Glutamatergic neuron (in vitro differentiated cells): ENCODE measurements at places on chromosomes 6 and 20. TPM values are rescaled to one million over a fixed set of nuclear protein-coding genes. Genes with fewer than 3 reads are reported as not detected.

DNA sequence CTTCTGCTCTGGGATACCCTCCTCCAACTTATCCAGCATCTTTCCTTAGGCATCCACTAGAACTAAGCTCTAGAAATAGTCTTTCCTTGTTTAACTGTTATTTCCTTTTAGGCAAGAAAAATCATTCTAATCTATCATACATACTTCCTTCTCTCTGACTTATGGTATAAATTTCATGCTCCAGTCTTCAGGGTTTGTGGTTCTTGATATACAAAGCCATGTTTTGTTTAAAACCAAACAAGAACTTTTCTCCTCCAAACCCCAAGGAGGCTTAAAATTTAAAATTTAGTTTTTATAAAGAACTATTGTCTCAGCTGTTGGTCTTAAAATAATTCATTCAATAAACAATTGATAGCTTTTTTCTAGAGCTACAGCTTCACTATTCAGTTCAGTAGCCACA lies 77.2 kb downstream of the CD164 start:
- H3K4me1 ChIP-seq = peaks cover 14% of the 10 kb centered on the region
- no peak overlapping the region for H3K4me3 ChIP-seq
- no peak for DNase-seq
- no peaks in the 10 kb centered on the region for H3K27me3 ChIP-seq

- peak overlapping the region; percentile 90 for H3K4me3 ChIP-seq
- H3K27ac ChIP-seq = no peak overlapping the region
- no peaks in the 10 kb centered on the region for H3K36me3 ChIP-seq
- peaks cover 8% of the 10 kb centered on the region for H3K4me1 ChIP-seq
- peaks cover 18% of the 10 kb centered on the region for H3K27me3 ChIP-seq
- DNase-seq = no peak
Measured at GRCh38 chr6:10404799-10405512, 9.9 kb downstream of the TFAP2A start.

- peaks cover 32% of the 10 kb centered on the region for H3K4me1 ChIP-seq
- H3K27ac ChIP-seq = no peak overlapping the region
- H3K36me3 ChIP-seq = no peaks in the 10 kb centered on the region
- DNase-seq = no peak
- H3K27me3 ChIP-seq = peaks cover 12% of the 10 kb centered on the region
- no peak overlapping the region for H3K4me3 ChIP-seq
Measured at GRCh38 chr6:167474725-167475124, 149.8 kb downstream of the TTLL2 start.

GRCh38 chr20:22312744-22313346 lies 271.5 kb downstream of the FOXA2 start:
- peaks cover 4% of the 10 kb centered on the region for H3K4me1 ChIP-seq
- H3K27me3 ChIP-seq = no peaks in the 10 kb centered on the region
- H3K36me3 ChIP-seq = no peaks in the 10 kb centered on the region
- DNase-seq = peak; percentile 34

DNA sequence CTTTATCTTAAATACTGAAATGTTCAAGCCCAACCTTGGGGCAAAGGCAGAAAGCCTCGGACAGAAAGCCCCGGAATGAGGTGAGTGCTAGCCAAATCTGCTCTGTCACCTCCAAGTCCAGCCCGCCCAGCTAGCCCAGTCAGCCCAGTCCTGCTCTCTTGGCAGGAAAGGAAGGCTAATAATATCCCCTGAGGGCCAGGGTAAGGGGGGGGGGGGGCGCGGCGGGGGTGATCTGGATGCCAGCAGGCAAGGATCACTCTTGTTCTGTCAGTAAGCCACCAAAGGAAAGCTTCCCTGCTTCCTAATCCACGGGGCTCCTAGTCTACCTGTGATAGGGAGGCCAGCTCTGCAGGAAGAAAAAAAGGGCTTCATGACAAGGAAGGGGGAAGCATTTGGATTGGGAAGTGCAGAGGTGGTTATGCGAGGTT lies 1.1 kb downstream of the NDRG3 start:
- H3K4me1 ChIP-seq = peaks cover 4% of the 10 kb centered on the region
- no peaks in the 10 kb centered on the region for H3K36me3 ChIP-seq
- no peaks in the 10 kb centered on the region for H3K27me3 ChIP-seq
- DNase-seq = peak; percentile 26
- peak overlapping the region; percentile 88 for H3K4me3 ChIP-seq

GRCh38 chr6:155223646-155224451 lies 40.0 kb upstream of the CLDN20 start:
- H3K4me3 ChIP-seq = no peak overlapping the region
- no peak overlapping the region for H3K27ac ChIP-seq
- peaks cover 2% of the 10 kb centered on the region for H3K27me3 ChIP-seq
- peaks cover 6% of the 10 kb centered on the region for H3K36me3 ChIP-seq

DNA sequence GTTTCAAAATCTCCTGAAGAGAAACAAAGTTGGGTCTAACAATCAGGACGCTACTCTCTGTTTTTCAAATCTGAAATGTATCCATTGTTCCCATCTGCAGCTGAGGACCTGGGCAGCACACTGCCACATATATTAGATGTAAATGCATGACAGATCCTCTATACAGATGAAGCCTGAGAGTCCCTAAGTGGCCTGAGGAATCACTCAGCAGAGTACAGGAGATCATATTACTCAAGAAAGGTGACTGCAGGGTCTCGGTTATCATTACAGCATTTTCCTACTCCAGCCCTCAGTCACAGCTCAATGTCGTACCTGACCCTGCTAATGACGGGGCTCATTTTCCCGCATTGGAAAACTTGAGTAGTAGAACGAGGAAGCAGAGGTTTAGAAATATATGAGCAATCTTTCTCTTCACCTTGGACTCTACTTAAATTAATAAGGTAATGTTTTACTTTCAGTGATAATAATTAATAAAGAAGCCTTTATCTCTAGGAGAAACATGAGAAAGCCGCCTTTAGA lies 256.2 kb upstream of the IRAK1BP1 start:
- peak overlapping the region; percentile 68 for H3K27ac ChIP-seq
- no peaks in the 10 kb centered on the region for H3K27me3 ChIP-seq
- H3K4me3 ChIP-seq = no peak overlapping the region
- no peaks in the 10 kb centered on the region for H3K36me3 ChIP-seq

- H3K4me3 ChIP-seq = no peak overlapping the region
- H3K36me3 ChIP-seq = peaks cover 7% of the 10 kb centered on the region
- no peaks in the 10 kb centered on the region for H3K27me3 ChIP-seq
- no peak for DNase-seq
- no peaks in the 10 kb centered on the region for H3K4me1 ChIP-seq
Measured at GRCh38 chr20:24403406-24403805, 66.0 kb upstream of the SYNDIG1 start.

The HDAC2 gene
- 389 TPM for total RNA-seq

The ANKRD60 gene
- not detected for total RNA-seq

The NTSR1 gene
- total RNA-seq = 4.0 TPM

The EFCAB8 gene
- not detected for total RNA-seq

The RIPPLY2 gene
- total RNA-seq = 4.9 TPM
